ENCODE measurements at places on chromosomes 13 and 19.

DNA sequence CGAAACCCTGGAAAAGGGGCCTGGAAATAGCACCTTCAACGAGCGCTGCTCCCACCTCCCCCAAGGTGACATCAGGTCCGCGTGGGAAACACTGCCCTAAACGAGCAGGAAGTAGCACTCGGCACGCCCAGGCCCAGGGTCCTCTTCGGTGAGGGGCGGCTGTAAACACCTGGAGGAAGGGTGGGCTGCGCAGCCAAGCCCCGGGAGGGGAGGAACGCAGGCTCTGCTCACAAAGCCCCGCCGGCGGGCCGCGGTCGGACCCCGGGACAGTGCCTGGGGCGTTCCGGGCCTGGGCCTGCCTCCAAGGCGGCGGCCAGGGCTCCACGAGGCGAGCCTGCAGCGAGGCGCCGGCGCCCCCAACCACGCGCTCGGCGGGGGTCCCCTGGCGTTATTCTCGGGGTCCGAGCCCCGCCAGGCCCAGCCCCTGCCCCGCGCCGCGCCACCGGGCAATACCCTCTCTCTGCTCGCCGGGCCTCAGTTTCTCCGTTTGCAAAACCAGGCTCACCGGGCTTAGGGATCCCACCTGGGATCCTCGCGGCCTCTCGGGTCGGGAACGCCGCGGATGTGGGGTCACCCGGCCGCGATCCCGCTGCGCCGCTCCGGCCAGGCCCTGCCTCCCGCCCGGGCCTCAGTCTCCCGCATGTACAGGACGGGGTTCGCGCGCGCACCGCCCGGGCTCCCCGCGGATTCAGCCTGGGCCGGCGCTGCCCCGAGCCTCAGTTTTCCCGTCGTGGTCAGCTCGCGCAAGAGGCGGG lies 630 bp downstream of the RNF126 start:
- peak; percentile 34 for DNase-seq

GRCh38 chr19:54485851-54486250 lies 12.8 kb upstream of the CDC42EP5 start:
- DNase-seq, result no peak

DNA sequence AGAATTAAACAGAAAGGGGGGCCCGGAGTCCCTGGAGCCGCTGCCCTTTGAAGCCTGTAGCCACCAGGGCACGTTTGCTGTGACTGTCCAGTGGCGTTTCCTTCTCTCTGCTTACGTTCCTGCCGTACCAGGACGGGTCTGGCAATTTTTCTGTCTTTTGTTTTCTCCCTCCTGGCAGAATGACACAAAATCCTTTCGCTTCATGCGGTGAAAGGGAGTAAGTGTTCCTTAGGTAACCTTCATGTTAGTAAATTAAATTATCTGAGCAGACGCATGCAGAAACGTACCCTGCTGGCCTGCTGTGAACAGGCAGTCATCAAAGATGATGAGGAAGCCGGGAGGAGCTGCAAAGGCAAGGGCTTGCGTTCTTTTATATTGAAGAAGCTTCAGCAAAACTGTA lies 299.3 kb upstream of the ARGLU1 start:
- DNase-seq, result peak; percentile 3

DNA sequence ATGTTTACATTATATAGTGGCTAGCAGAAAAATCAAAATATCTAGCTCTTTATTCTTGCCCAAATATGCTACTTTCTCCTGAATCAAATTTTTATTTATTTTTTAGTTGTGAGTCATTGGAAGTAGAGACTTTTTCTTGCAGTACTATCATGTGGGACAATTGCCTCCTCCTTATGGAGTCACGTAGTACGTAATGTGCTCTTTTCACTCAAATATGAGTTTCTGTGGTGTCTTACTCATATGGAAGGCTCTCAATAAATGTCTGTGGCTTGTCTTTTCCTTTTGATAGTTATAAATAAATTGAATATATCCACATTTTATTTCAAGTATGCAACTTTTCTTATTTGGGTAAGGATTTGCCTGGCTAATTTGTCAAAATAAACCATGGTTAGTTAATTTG lies 1411.0 kb upstream of the SLC10A2 start:
- DNase-seq, result peak; percentile 84

DNA sequence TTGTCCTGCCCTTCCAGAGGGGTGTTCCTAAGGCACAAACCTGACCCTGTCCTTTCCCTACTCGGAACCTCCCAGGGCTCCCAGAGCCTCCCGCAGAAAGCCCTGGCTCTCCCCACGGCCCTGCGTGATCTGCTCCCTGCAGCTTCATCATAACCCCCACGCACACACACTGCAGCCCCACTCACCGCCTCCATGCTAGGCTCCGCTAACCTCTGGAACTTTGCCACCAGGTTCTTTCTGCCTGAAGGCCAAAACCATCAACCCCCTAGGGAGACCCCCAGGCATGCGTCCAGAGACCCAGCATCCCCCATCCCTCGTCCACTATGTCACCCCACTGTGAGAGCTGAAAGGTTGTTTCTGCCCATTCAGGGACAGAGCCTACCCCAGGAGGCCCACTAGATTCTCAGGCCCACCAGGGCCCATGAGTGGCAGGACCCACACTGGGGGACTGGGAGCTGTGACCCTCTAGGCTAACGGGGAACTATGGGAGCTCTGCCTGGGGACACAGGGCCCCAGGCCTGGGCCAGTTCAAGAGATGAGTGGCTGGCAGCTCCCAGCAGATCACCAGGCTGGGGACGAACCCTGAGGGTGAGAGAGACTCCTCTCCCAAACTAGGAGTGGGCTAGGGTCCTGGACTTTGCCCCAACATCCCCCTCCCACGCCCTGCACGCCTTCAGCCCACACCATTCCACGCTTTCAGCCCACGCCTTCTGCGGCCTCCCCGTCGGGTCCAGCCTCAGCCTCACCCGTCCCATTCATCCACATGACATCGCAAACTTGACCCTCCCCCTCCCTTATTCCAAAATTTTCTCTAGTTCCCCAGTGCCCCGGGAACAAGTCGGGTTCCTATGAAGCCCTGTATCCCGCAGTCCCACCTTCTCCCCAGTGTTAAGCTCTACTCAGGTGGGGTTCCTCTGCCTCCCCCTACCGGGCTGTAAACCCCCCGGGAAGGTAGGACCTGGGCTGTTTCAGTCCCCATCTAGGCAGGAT lies 33.2 kb upstream of the PNMA8B start:
- no peak for DNase-seq

DNA sequence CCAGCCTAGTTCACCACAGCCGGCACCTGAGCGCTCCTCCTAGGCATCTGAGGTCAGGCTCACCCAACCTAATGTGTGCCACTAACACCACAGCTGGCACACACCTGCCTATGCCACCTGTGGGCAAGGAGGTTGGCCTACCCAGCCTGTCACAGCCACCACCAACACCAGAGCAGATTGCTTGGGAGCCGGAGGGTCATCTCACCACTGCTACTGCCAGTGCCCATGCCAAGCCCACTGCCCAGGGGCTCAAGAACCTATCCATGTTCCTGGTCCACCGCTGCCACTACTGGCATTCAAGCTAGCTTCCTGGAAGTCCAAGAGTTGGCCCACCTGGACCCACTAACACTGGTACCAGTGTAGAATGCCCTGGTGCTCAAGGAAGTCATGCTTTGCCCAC lies 42.5 kb downstream of the F2RL3 start:
- DNase-seq, result no peak

- DNase-seq, result no peak
These were observed 2.0 kb upstream of the KLF16 start for GRCh38 chr19:1865172-1866010.

DNA sequence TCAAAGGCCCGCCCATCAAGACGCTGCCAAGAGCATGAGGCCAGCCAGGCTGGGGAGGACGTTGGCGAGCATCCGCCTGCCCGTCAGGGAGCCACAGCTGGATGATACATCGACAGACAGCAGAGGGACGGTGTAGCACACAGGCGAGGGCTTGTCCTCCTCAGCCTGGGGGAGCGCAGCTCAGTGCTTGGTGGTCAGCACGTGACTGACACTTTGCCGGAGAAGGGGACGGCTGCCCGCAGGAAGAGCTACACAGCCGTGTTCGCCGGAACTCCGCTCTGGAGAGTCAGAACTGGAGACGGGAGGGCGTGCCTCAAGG lies 34.1 kb downstream of the CSNK1G2 start:
- DNase-seq, result no peak

DNA sequence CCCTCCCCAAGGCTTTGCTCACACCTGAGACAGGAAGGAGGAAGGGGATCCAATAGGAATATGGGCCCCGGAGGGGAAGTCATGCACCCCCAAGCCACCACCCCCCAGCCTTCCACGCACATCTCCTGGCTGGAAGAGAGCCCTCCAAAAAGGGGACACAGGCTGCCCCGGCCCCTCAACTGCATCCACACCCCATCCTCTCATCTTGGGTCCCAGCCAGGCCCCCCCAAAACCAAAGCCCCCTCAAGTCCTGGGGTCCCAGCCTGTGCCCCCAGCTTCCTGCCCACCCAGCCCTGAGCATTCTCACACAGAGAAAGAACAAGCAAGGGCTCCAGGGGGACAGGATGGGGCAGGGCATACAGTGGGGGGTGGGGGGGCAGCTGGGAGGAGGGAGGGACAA lies 12.1 kb downstream of the SMIM24 start:
- no peak for DNase-seq

DNA sequence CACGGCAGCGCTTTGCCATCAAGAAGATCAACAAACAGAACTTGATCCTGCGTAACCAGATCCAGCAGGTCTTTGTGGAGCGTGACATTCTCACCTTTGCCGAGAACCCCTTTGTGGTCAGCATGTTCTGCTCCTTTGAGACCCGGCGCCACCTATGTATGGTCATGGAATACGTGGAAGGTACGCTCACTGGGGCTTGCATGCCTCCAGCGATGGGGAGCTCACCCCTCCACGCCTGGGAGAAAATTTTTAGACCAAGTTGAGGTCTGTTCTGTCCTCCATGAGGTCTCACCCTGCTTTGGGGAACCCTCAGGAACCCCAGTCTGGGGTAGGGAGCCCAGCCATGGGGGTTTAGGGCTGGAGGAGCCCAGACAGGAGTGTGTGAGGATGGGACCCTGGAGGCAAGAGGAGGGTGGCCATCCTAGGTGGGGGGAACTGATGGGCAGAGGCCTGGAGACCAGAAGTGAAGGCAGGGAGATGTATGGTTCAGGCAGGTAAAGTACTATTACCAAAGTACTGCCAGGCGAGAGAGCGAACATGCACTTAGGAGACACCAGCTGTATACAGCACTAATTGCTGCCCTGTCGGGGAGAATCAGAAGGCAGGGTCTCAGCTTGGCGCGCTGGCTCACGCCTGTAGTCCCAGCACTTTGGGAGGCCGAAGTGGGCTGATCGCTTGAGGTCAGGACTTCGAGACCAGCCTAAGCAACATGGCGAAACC lies 22.3 kb upstream of the PIK3R2 start:
- DNase-seq, result no peak

DNA sequence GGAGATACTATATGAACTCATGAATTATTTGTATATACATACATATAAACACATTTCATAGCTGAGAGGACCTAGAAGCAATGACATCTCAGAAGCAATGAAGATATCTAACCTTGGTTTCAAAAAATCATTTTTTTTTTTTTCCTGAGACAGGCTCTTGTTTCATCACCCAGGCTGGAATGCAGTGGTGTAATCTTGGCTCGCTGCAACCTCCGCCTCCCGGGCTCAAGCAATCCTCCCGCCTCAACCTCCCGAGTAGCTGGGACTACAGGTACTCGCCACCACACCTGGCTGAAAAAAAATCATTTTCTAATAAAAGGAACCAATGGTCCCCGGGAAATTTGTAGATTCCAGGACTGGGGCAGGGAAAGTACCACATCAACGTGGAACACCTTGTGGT lies 4.0 kb downstream of the ZNF565 start:
- peak; percentile 54 for DNase-seq

DNA sequence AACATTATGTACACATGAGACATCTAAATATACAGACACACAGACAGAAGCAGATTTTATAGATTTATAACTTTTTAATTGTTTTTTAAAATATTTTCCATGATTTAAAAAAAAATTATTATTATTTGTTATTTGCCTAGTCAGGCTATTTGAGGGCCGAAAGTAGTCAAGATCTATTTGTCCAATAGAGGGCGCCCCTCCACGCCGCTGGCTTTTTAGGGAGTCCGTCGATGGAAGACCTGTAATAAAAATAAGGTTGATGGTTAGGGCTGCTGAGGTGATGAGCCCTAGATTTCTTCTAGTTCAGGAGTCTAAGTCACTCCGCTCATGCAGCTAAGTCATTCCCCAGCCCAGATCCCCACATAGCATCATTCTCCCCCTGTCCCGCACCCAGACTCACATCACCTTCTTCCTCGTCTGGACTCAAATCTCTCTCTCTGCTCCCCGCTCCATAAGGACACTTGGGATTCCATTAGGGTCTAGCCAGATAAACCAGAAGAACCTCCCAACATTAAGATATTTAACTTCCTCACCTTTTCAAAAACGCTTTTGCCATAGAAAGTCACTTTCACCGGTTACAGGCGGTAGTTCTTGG lies 33.9 kb upstream of the CEACAM21 start:
- peak; percentile 8 for DNase-seq

DNA sequence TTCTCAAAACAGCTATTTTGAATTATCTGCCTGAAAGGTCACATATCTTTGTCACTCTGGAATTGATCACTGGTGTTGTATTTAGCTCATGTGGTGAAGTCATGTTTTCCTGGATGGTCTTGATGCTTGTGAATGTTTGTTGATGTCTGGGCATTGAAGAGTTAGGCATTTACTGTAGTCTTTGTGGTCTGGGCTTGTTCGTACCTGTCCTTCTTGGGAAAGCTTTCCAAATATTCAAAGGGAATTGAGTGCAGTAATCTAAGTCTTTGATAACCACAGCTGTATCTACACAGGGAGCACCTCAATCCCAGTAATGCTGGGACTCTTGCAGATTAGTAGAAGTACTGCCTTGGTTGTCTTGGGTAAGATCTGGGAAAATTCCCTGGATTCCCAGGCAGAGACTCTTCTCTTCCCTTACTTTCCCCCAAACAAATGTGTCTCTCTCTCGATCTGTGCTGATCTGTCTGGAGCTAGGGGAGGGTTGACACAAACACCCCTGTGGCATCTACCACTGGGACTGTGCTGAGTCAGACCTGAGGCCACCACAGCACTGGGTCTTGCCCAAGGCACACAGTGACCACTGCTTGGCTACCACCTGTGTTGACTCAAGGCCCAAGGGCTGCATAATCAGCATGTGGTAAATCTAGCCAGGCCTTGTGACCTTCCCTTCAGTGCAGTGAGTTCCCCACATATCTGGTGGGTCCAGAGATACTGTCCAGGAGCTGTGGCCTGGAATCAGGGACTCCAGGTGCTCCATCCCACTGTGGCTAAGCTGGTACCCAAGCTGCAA lies 5.5 kb upstream of the CYP4F3 start:
- no peak for DNase-seq

GRCh38 chr13:51998723-51999509 lies 12.3 kb downstream of the ATP7B start:
- peak; percentile 11 for DNase-seq

Data from amniotic epithelial cell (primary cell).